ENCODE measurements at places on chromosomes 3 and 15.

- no peak for DNase-seq
Measured at GRCh38 chr15:72220687-72221086, 10.3 kb downstream of the PKM start.

DNA sequence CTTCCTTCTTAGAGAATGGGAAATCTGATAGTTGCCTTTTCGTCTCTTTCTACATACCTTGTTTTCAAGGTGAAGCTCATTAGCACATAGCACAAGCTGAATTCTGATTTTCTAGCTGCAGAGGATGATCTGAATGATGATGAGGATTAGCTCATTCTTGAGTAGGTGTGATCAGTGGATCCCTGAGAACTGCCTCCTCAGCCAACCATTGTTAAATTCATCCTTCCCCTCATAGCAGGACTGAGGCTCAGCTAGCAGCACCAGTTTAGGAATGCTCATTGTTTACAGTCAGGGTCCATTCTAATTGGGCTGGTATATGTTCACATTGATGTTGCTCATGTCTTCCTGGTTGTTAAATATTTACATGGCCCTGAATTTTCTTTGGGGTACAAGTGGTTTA, 299.9 kb upstream of the MME start:
- DNase-seq: no peak

DNA sequence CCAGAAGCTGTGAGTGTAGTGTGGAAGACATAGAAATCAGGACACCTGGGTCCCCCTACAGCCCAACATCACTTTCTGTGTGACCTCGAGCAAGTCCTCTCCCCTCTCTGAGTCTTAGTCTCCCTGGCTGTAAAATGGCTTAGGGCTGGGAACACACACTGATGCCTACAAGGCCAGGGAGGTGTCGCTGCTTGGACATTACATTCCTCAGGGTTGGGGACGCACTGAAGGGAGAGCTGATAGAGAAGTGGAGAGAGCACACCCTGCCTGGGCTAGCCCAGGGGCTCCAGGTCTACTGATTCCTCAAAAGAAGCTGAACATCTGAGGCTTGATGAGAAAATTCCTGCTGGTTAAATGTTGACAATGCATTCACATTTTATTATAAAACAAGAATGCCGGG, 6.3 kb upstream of the ALAS1 start:
- no peak for DNase-seq

DNA sequence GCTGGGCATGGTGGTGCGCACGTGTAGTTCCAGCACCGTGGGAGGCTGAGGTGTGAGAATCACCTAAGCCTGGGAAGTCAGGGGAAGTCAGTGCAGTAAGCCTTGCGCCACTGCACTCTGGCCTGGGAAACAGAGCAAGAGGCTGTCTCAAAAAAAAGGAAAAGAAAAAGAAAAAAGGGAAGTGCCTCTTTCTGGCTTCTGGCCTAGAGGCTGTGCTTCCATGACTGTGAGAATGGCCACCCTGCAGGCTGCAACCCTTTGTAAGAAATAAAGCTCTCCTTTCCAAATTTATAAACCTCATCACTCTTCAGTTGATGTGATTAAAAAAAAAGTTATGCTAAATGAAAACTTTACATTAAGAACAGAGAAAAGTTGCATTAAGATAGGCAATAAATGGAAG, 774.3 kb downstream of the TUSC7 start:
- no peak for DNase-seq

GRCh38 chr15:36622197-36622795, 42.9 kb downstream of the CDIN1 start:
- DNase-seq: no peak

DNA sequence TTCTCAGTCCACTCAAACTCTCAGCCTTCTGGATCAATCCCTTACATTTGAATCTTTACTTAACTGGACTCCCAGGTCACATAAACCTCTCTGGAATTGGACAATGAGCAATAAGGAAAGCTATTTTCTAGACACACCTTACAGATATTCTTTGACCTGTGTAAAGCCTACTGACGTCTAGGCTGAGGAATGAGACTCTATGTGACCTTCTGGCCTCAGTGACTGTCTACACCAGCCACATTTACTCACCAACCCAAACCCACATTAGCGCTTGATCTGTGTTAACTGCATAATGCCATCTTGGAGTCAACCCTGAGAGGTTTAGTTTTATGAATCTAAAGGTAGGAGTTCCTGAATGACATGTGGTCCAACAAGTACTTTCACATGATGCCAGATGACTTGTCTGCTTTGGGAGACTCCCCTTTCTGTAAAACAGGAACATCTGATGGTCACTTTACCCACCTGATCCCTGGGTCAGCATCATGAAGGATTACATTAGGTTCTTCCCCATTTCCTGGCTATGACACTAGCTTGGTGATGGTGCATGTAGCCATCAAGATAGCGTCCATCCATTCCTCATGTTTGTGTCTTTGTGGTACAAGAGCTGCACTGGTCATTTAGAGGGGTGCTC, 11.4 kb upstream of the COMMD2 start:
- no peak for DNase-seq

GRCh38 chr15:95884276-95884675, 446.2 kb upstream of the NR2F2 start:
- DNase-seq: no peak

- DNase-seq: no peak
Measured at GRCh38 chr3:183653209-183654064, 18.0 kb downstream of the KLHL24 start.

- no peak for DNase-seq
Measured at GRCh38 chr15:37020852-37021251, 79.5 kb downstream of the MEIS2 start.

DNA sequence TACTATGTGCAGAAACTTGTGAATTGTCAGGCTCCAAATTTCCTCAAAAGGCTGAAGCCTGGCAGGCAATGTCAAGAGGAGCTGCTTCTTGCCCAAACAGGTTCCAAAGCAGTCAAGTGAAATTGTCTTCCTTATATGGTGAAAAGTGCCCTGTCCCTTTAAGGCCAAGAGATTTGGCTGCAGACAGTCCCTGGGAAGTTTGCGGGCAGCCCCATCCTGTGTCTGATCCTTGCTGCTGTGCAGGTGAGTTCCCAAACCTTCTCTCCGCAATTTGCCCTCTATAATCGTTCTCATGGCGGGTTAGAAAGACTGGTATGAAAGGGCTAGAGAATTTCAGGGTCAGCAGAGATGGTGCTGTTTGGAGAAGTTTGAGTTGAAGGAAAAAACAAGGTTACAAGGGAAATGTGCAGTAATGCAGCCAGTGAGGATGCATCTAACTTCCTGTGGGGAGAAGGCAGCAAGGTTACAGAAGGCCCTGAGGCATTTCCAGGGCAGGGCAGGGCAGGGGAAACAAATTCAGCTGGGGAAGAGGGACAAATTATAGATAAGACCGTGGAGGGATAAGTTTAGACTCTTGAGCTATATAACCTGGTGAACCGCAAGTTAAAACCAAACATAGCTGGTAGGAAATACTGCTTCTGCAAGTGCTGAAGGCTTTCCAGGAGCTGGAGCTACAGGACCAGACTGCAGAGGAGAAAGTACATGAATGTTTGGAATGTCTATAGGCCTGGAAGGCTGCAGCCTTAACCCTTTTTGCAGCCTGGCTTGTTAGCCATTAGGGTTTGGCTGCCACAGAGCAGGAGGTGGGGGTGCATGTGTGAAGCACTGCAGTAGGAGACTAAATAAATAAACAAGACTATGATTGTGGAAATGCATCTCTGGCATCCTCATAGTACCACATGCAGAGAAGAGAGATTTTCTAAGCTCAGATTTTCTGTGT, 256.2 kb upstream of the IL12A start:
- DNase-seq: no peak

GRCh38 chr3:136277115-136277514, 27.0 kb downstream of the PCCB start:
- no peak for DNase-seq

- DNase-seq: no peak
Measured at GRCh38 chr3:160129459-160130061, 95.7 kb upstream of the C3orf80 start.

GRCh38 chr15:74417225-74417624, 16.5 kb downstream of the SEMA7A start:
- DNase-seq: no peak

GRCh38 chr3:124277144-124277890, 285.4 kb upstream of the ROPN1 start:
- no peak for DNase-seq

- DNase-seq: no peak
Measured at GRCh38 chr3:64344721-64345207, 119.5 kb upstream of the PRICKLE2 start.

DNA sequence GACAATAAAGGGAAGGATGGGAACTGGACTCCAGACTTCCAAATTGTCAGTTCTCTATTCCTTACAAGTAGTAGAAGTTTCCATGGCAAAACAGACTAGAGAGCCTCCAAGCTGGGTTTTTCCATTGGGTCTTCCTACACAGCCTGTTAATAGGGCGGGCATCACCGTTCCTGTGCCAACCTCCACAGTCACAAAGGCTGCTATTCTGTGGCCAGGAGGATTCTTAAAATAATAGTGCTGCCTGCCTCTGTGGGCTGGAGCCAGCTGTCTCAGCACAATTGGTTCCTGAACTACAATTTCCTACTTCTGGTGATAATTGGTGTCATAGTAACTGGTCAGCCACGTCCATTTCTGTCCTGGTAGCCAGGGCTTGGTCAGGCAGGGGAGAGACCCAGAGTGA, 38.6 kb downstream of the LYZL4 start:
- no peak for DNase-seq

- DNase-seq: no peak
Measured at GRCh38 chr15:40096094-40096891, 12.4 kb downstream of the BMF start.

DNA sequence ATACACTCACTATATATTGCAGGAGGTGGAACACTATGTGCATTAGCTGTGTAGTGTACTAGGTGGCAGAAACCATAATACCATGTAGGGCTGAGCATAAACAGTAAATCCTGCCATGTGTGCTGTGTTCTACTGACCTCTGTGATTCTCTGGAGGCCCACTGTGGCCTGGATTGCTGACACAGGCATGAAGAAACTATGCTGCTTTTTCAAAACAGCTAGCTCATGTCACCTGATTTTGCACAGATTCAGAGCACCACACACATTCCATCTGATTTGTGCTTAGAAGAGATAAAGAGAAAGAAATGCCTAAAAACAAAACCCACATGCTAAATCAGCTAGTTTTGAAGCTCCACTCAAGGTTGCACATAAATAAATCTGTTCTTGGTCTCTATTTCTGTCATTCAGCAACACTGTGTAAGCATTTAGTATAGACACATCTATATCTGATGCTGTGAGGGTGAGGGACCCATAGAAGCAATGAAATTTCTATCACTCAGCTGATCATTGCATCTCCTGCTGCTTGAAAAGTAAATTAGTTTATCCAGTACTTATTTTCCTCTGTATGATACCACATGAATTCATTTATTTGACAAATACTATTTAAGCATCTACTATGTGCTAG, 1007.7 kb upstream of the SEMA6D start:
- no peak for DNase-seq

DNA sequence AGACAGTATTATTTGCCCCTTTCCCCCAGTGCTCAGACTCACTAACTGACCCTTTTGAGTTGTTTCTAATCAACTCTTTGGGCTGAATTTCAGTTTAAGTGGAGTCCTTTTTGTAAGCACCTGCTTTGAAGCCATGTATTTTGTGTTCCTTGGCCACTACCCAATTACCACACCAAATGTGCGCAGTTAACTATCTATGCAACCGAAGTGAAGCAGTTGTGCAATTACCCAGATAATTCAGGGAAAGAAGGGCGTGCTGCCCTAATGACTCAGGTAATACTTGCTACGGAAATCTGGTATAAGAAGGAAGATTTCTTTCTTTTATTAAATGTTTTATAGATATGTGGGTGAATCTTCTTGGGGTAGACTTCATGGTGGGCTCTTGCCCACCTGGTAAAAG, 371.9 kb upstream of the TBL1XR1 start:
- no peak for DNase-seq

DNA sequence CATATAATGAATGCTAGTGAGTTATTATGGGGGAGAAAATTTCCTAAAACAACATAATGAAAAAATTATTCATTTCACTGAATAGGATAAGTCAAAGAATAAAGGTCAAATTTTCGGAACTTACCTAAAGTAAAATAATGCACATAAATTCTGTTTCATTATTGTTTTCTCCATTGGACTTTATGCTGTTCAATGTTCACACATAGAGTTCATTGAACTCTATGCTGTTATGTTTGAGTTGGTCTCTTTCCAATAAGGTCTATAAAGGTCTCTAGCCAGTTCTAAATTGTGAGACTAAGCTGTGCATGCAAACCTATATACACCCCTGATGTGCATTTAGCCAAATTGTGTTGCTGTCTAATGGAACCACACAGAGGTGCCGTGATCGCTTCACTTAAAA, 28.5 kb upstream of the STT3B start:
- no peak for DNase-seq

DNA sequence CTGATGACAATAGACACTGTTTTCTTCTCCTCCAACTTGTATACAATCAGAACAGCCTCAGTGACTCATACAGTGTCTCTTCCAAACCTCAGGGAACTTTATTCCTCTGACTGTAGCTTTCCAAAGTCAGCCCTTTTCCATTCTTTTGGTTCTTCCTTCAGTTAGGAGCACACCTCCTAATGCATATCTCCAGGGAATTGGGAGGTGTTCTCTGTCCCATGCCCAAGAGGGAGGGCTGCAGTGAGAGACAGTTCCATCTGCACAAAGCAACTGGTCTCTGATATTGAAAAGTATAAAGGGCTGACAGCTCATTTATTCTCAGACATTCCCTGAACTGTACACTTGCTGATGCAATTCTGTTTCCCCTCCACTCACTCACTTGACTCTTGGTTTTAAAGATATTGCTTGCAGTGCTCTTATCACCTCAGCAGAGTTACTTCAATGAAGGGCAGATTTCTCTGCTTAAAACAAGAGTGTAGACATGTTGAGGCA, 337.8 kb upstream of the TBC1D5 start:
- no peak for DNase-seq

DNA sequence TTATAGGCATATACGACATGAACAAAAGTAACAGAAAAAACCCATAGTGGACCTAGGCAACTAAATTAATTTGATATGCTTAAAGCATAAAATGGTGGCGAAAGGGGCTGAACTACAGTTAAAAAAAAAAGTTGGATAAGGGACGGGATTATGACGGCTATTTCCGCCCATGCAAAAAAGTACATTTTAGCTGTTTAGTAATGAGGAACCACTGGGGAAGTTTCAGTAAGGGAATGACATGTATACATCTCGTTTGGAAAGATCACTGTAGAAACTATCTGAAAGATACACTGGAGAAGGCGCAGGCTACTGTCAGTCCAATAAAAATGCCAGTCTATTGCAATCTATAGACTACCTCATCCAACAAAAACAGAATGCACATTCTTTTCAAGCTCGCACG, 65.6 kb downstream of the ZNF148 start:
- no peak for DNase-seq

GRCh38 chr15:29124581-29125381, 144.8 kb downstream of the NSMCE3 start:
- DNase-seq: no peak

DNA sequence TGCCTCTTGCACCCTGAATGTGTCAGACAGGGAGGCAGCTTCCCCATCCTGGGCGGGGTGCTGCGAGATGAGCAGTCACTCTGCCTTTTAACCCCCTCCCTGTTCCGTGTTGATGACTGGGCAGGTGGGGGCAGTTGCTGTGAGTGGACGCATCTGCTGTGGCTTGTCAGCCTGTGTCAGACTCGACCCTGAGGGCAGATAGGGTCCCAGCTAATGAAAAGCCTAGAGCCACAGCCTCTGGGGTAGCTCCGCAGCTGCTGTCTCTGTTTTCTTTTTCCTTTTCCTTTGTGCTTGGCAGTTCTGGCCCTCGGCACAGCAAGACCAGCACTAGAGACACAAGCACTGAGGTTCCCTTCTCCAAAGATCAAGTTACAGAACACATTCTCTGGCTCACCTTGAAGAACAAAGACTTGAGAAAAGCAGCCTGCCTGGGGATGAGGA, 43.0 kb upstream of the GLCE start:
- no peak for DNase-seq

- no peak for DNase-seq
Measured at GRCh38 chr3:130085881-130086280, 4.2 kb downstream of the ALG1L2 start.

All from central memory CD4-positive, alpha-beta T cell (primary cell).